Cardiac septum (tissue), 1 donor: ENCODE measurements at places on chromosomes 7 and 10.

DNA sequence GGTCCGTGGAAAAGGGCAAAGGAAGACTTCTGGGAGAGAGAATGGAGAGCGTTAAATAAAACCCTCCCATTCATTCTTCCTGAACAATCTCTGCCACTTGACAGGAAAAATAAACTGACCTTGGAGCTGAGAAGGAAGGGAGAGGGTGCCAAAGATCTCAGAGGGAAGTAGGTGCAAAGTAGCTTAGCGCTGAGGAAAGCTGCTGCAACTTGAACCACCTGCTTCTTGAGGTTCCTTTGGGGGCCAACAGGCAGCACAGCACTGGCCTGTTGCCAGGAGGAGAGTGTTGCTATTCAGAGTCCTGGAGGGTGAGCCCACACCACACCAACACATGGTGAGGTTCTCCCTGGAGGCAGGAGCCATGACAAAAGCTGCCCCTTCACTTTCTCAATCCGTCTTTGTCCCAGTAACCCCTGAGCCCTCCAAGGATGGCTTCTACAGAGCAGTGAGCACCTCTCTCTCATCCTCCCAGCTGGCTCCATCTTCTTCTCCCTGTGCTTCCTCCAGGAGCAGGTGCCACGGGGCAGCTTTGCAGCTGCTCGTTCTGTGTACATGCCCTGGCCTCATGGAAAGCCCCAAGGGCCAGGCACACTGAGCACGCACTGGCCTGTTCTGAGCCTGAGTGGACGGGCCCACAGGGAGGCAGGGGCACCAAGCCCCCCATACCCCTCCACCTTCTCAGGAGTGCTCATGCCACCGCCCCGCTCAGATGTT is 101.3 kb downstream of the STRA8 start:
- no peak for DNase-seq

- no peak for DNase-seq
Observed at GRCh38 chr7:30911133-30911532, 520 bp upstream of the AQP1 start.

DNA sequence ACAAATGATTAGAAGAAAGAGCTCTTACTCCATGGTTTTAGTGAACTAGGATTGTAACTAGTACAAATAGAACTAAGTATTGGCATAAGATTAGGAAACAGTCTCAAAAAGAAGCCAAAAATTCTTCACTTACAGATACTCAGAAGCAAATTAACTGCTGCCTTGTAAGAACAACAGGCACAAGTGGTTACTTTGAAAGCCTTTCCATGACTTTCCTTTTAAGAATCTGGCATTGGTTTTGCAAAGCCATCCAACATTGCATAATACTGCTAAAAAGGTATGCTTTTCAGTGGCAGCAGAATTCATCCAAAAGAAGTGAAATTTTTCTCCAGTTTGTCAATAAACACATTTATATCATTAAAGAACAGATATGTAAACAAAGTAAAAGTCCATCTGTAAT is 126.8 kb upstream of the ODAD2 start:
- no peak for DNase-seq

GRCh38 chr7:33087356-33087755 is 21.8 kb downstream of the RP9 start:
- no peak for DNase-seq

- DNase-seq, result no peak
Observed at GRCh38 chr10:75876710-75877109, 445.3 kb downstream of the LRMDA start.

GRCh38 chr7:41183741-41184140 is 519.1 kb downstream of the INHBA start:
- DNase-seq, result no peak
